ENCODE measurements at places on chromosomes 6 and 20.

DNA sequence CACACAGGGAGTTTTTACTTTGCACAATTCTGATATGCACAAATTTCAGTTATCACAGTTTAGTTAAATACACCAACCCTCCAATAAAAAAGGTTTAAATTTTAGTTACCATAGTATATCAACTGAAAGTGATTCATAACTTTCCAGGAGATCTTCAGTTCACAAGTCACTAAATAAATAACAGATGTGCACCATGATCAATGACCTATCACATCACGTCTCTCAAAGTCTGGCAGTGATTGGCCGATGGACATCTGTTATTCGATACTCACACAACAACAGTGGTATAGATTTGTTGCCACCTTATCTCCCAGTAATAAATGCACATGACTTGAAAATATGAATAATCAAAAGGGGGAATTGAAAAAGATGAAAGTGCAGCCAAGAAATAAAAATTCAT lies 66.8 kb upstream of the PTCHD4 start:
- DNase-seq = no peak

GRCh38 chr20:32333988-32334885 lies 23.9 kb upstream of the ASXL1 start:
- peak; percentile 56 for DNase-seq

DNA sequence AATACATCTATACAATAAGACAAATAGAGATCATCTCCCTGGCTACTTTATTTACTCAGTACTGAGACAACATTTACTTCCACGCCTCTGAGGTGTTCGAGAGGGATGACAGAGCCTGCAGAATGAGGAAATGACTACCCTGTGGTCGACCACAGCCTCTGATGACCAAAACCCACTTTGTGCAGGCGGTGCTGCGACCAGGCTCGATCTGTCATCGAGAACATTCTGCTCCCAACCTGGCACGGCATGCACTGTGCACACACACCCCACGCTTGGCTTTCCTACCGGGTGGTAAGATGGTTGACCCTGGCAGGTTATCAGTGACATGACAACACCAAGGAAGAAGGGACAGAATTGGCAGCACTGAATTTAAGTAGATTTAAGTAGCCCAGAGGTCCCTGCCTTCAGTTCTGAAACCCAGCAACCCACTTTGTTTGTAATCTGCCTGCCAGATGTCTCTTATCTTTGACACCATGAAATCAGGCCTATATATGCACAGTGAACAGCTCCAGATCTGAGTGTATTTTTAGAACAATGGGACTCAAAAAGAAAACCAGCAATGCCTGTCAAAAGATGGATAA lies 42.6 kb downstream of the TTI1 start:
- peak; percentile 50 for DNase-seq

DNA sequence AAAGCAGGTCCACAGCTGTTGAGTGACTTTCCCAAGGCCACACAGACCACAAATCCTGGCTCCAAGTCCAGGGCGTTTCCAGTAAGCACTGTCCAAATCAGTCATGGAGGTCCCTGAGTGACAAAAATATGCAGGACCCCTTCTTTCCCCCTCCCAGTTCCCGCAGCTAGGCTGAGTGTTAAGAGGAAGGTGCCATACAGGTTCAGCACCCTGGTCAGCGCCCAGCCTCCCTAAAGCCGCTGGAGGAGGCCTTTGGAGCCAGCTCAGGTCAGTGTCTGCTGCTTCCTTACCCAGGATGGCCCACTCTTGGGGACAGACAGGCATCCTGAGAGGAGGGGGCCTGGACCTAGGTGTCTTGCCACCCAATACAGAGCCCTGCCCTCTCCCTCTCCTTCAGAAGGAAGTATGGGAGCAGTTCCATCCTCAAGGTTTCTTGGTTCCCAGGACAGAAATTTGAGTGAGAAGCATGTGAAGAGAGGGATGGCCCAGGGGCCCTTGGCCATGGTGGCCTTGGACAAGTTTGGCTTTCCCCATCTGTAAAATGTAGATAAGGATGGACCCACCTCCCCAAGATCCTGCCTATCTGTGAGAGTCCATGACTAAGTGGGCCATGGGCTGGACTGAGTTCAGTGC lies 13.2 kb downstream of the TMEM74B start:
- DNase-seq = peak; percentile 49

DNA sequence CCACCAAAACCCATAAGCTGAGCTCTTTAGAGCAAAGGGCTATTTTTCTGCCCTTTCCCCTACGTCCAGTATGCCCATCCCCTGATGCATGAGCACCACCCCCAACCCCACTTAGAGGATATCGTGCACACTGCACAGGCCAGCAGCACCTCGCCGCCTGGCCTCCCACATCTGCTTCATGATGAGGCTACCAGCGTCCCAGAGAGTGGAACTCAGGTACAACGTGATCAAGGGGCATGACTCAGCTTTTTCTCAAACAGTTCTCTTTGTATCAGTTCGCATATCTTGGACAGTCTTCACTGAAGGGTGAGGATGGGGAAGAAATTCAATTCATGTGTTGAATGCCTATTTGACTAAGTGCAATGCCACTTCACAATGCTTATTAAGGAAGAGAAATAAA lies 81.9 kb upstream of the QKI start:
- DNase-seq = no peak

GRCh38 chr6:32086661-32087573 lies 22.2 kb downstream of the TNXB start:
- DNase-seq = peak; percentile 73

Data from MCF 10A (cell line).